ENCODE measurements at places on chromosomes 1 and 21. TPM values are rescaled to one million over a fixed set of nuclear protein-coding genes. Genes with fewer than 3 reads are reported as not detected.

The BMP8A gene
- not detected for total RNA-seq

The LDLRAD1 gene
- not detected for total RNA-seq

The FCGR1A gene
- total RNA-seq = 45.0 TPM

DNA sequence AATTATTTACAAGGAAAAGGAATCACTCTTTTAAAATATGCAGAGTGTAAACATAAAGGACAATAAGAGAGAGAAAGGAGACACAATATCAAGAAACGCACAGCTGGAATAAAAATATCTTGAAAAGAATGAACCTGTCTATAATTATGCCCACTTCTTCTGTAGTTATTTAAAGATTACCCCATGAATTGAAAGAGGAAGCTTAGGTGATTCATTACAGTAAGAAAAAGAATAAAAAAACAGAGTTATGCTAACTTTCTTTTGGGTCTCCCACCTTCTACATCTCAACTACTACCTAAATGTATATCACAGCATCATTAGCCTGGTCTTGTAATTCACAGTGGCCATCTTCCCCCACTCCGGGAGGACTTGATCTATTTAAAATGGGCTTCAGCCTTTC, 182.1 kb downstream of the MRPL39 start:
- no peaks in the 10 kb centered on the region for H3K36me3 ChIP-seq
- no peak overlapping the region for H3K27ac ChIP-seq
- H3K4me1 ChIP-seq = no peaks in the 10 kb centered on the region
- no peak overlapping the region for H3K4me3 ChIP-seq
- no peaks in the 10 kb centered on the region for H3K27me3 ChIP-seq

Measured in aorta (tissue), 5 donors.